ENCODE measurements at places on chromosomes 5 and 9. TPM values are rescaled to one million over a fixed set of nuclear protein-coding genes. Genes with fewer than 3 reads are reported as not detected.
A peak's percentile ranks its signal among the peaks of the same experiment; 100 is the strongest.

- DNase-seq, result peak; percentile 21
These were observed 138.1 kb downstream of the ATPSCKMT start for GRCh38 chr5:10111571-10111970.

DNA sequence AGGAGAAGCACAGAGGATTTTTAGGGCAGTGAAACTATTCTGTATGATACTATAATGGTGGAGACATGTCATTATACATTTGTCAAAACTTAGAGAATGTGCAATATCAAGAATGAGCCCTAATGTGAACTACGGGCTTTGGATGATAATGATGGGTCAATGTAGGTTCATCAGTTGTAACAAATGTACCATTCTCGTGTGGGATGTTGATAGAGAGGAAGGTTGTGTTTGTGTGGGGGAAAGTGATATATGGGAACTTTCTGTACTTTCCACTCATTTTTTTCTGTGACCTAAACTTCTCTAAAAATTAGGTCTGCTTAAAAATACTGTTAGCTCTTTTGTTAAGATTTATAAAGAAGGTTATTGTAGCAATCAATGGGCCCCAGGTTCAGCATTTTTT lies 138.9 kb downstream of the SPATA31D1 start:
- DNase-seq, result no peak

DNA sequence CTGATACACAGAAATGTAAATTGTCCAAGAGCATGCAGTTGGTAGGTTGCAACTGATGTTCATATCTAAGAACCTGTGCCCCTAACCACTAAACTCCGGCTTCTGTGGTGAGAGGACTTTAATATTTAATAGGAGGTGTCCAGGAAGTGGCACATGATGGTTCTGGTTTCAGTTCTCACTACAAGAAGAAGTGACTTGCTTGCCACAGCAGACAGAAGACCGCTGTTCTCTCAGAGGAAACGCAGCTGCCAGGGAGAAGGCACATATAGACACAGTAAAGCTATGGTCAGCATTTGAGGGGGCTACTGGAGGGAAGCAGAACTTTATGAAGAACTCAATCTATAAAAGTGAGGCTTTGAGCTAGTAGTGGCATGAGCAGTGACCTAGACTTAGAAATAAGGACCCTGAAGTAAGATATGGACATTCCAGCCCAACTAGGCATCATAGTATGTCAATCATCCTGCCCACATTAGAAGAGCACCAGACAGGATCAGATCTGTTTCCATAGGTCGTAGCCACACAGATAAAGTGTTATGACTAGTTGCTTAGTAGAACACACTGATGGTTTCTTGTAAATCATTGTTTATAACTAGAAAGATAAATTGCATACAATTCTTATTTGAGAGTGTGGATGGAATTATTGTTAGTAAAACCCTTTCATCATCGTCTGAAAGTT lies 36.4 kb upstream of the DAB2 start:
- DNase-seq, result no peak

- no peak for DNase-seq
These were observed 230.3 kb downstream of the PAPPA start for GRCh38 chr9:116383936-116384335.

DNA sequence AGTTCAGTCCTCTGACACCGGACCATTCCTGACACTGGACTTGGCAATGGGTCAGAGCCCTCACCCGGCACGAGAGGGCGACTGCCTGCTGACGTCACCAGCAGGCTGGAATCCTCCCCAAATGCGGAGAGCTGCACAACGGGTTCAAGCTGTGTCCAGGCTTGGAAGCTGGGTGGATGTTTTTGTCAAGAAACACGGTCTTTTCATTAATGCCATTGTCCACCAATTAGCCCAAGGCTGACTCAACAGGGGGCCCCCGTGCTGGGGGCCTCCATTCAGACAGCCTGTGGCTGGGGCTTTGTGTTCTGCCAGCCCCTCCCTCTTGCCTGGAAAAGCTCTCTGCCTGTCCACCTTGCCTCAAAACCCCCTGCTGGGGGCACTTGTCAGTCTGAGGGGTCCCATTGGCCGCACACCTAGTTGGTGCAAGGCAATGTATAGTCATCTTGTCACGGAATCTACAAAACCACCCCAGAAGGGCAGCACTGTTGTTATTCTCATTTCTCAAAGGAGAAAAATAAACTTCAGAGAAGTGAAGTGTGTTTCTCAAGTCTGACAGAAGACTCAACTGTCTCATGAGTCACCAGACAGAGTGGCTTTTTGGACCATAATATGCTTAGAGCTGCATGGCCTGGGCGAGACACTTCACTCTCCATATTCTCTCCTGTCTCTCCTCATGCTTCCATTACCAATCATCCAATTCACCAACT lies 24.6 kb downstream of the NDUFA8 start:
- no peak for DNase-seq

DNA sequence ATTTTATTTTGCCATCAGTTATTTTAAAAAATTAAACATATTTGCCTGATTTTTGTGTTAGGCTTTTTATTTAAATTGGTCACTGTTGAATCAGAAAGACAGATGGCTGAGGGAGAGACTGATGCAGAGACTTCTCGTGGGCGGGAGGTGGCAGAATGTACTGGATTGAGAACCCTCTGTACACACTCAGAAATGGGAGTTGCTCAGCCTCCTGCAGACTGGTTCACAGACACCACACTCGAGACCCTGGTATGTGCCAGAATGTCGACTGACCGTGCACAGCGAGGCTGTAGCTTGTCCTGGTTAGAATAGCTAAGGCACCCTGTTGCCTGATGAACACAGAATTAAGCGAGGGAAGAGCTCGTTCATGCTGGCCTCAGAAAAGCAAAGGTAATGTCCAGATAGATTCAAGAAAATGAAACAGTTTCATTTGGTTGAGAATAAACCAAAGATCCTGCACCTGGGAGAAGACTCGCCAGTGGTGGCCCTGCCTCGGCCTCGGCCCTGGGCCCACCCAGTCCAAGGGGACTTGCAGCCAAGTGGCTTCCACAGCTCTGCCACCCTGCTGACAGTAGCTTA lies 71.3 kb upstream of the OTULINL start:
- DNase-seq, result no peak

- DNase-seq, result no peak
These were observed 23.2 kb upstream of the IER5L start for GRCh38 chr9:129201289-129201688.

- DNase-seq, result peak; percentile 58
These were observed 32.6 kb downstream of the SPATA31D1 start for GRCh38 chr9:82021198-82021597.

DNA sequence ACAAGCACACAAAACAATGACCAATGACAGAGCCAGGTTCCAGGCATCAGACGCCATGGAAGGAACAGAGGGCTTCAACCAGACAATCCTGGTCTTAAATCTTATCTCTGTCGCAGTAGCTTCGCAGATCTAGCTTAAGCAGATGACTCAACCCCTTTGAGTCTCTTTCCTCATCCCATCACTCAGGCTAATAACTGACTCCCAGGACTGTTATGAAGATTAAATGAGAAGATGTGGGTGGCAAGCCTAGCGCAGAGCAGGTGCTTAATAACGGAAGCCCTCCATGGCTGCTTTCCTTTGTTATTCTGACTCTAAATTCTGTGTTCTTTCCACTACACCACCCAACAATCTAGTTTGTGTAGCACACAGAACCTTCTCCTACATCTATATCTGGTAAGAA lies 110.9 kb downstream of the SLC24A2 start:
- no peak for DNase-seq

- DNase-seq, result no peak
These were observed 33.4 kb upstream of the NCS1 start for GRCh38 chr9:130138791-130139190.

DNA sequence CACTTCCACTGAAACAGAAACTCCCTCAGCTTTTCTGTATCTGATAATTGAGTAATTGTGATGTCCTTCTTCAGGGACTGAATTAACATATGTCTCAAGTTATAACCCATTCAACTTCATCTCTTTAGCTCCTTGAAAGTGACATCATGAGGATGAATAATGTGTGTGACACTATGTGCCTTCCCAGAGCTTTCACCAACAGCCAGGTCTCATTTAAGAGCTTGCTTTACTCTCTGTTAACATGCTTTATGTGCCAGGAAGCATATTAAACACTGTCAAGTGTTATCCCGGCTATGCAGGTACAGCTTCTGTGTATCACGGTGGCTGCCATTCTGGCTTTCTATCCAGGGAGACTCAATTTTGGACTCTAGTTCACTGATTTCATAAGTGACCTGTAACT lies 799.9 kb downstream of the CDH12 start:
- no peak for DNase-seq

GRCh38 chr5:127832067-127832466 lies 128.9 kb downstream of the CCDC192 start:
- no peak for DNase-seq

DNA sequence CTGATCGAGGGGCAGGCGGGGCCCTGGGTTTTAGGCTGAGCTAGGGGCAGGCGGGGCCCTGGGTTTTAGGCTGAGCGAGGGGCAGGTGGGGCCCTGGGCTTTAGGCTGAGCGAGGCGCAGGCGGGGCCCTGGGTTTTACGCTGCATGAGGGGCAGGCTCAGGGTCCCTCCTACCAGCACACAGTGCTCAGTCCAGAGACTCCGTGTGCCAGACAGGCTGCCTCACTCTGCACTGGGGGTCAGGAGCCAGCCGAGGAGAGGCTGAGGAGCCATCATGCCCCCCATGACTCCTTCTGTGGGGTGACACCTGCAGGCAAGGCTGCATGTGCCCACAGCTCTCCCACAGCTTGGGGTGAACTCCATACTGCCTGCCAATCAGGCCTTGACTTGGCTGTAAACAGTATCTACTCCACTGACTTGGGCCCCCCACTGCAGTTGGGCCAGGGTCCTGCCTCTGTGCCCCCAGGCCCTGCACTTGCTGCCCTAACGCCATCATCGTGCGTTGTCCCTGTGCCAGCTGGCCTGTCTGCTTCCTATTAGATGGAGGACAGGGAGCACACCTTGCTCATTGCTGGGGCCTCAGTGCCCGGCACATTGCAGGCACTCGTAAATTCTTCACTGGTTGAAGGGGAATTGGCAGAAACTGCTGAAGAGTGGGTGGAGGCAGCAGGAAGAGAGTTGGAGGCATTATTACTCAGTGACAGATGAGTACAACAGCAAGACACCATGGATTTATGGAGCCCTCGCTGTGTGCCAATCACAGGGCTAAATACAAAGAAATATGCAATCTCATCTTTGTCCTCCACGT lies 78.6 kb downstream of the AMBP start:
- DNase-seq, result no peak

DNA sequence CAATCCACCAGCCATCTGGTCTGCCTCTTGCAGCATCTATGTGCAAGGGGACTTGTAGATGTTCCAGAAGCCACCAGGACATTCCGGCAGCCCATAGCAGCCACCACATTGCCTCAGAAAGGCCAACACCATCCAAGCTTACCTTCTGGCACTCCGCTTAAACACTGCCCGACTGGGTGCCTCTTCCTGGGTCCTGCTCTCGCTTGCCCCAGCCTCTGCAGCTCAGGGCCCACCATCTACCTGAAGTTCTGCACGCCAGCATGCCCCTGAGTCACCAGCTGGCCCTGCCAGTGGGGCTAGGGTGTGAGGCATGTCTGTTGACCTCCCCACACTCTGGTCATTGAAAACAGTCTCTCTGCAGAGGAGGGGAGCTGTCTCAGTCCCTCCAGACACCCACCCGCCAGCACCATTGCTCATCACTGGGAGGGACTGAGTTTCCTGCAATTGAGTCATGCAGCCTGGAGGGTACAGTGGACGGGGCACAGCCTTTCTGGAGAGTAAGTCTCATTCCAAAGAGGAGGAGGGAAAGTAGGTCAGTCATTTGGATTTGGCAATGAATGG lies 16.9 kb upstream of the COL5A1 start:
- peak; percentile 18 for DNase-seq

GRCh38 chr5:77892061-77893010 lies 116.2 kb upstream of the TBCA start:
- no peak for DNase-seq

DNA sequence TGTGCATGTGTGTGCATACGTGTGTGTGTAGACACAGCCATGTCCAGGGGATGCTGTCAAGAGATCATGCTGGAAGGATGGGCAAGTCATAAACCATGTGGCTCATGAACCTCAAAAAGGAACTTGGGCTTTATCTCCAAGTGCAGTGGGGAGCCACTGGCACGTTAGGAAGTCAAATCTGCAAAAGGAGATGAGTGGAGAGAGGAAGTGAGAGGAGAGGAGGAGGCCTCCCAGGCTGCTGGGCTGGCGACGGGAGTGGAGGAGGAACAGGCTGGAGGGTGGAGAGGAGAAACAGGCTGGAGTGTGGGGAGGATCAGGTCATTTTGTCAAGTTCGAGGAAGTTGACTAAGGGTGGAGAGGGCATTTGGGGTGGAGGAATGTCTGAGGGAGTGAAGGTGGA lies 29.2 kb upstream of the TIFAB start:
- no peak for DNase-seq

DNA sequence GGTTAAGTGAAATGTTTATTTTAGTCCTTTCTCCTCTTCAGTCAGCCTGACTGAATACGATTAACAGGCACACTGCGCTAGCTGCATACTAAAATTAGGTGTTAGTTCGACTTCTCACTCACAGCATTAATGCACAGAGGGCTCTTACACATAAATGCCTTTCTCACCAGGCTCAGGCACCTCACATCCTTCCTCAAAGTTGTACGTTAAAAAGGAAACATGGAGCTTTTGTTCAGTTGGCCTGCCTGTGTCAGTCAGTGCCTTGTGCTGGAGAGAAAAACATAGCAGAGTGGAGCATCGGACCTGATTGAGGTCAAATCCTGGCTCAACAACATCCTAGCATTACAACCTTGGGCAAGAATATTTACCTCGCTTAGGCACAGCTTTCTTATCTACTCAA lies 236.0 kb upstream of the ZNF462 start:
- no peak for DNase-seq

DNA sequence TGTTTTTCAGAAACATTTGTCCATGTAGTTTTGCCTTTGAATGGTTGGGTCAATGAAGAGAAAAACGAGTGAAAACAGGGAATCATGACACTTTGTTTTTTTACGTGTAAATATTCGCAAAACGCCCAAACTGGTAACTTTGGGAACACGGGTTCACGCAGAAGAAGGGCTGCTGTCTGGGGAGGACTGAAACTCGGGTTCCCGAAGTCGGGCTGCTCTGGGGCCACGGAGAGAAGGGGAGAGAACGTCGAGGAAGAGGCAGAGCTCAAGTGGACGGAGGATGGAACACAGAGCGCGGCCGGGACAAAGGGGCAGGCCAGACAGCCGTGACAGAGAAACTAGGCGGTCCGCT lies 478 bp upstream of the SETD9 start:
- DNase-seq, result peak; percentile 12

- DNase-seq, result no peak
These were observed 515 bp upstream of the AGPAT2 start for GRCh38 chr9:136687721-136688223.

GRCh38 chr5:53211799-53212198 lies 102.2 kb upstream of the MOCS2 start:
- DNase-seq, result peak; percentile 8

The ZNF300 gene
- 0.05 TPM for total RNA-seq

The OR1J2 gene
- not detected for total RNA-seq

The QRFP gene
- not detected for total RNA-seq

The SURF1 gene
- total RNA-seq, result 71.7 TPM

The INSL6 gene
- total RNA-seq, result not detected

The RFESD gene
- total RNA-seq, result 4.1 TPM
